ENCODE measurements at places on chromosomes 6 and 20.

DNA sequence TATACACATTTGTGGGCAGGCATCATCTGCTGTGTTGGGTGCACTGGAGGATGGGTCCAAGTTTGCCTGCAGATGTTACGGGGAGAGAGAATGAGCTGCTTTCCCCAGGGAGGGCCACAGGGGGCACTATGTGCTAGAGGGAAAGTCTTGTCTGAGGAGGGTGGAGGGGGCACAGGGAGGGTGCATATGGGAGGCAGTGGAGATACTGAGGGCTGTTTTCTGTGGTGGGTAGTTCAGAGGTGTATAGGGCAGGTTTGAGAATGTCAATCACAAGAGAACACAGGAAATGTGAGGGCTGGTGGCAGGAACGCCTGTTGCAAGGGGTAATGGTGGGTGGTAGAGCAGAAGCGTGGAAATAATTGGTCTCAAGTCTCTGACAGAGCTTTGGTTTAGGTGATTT lies 7.7 kb upstream of the PTPRA start:
- DNase-seq: no peak

DNA sequence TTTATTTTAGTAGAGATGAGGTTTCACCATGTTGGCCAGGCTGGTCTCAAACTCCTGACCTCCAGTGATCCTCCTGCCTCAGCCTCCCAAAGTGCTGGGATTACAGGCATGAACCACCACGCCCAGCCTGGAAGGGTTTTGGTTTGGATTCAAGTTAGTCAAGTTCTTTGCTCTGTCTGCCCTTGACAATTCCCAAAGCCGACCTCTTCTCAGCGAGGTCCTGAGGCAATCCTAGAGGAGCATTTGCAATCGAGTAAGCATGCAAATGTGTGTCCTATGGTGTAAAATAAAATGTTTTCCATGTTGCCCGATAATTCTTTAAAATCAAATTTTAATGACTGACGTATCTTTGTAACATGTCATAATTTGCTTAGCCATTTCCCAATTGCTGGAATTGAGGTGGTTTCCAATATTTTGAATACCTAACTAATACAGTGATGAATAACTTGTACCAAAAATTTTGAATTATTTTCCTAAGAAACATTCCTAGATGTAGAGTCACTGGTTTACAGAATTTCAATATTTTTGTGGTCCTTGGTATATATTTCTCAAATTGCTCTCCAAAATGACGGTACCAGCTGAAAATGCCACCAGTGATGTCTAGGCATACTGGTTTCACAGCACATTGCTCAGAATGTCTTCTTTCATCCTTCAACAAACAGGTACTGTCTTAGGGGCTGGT lies 38.7 kb downstream of the GTF2H5 start:
- DNase-seq: no peak

DNA sequence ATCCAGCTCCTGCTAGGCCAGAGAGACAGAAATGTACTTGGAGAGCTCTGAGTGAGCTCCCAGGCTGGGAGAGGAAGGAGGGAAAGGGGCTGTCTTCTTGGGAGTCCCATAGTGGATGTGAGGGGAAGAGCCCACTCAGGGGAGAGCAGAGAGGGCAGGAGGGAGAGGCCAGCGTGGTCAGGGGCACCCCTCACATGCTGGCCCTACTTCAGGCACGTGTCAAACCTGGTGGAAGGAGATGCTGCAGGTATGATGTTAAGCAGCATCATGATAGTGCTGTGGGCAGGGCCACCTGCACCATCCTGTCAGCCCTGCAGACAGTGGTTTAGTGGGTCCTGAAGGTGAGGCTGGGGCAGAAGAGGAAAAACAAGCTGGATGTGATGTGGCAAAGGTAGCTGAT lies 265.4 kb upstream of the RNF24 start:
- no peak for DNase-seq

DNA sequence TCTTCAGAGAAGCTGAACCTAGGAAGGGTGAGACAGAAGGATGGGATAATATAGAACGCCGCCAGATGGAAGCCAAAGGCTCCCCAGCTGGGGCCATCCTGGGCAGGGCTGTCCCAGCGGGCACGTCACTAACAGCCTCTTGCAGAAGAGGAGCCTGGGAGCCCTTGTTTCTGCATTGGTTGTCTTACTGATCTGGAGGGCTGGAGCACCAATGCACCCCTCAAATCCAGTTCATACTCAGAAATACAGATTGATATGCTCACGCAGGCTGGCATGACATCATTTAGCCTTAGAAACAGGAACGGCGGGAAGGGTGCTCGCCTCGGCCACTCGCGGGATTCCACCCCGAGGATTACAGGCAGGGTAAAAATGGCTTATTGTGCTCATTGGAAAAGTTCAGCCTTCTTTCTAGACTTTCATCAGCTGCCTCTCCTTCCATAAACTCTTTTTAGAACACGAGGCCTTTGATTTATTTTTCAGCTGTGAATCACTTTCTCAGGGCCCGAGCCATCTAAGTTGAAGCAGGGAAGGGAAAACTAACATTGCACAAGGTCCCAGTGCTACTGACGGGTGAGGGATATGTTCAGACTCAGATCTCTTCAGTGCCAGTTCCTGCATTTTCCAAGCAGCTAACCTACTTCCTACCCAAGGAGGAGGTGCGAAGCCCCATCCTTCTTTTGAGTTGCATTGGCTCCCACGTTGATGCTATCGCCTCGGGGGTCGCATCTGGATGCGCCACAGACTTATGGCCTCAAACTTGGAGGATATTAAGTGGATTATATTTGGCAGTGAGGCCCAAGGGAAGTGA lies 82.3 kb downstream of the GMPR start:
- peak; percentile 87 for DNase-seq

- no peak for DNase-seq
Observed at GRCh38 chr6:108637963-108638362, 77.2 kb downstream of the FOXO3 start.

DNA sequence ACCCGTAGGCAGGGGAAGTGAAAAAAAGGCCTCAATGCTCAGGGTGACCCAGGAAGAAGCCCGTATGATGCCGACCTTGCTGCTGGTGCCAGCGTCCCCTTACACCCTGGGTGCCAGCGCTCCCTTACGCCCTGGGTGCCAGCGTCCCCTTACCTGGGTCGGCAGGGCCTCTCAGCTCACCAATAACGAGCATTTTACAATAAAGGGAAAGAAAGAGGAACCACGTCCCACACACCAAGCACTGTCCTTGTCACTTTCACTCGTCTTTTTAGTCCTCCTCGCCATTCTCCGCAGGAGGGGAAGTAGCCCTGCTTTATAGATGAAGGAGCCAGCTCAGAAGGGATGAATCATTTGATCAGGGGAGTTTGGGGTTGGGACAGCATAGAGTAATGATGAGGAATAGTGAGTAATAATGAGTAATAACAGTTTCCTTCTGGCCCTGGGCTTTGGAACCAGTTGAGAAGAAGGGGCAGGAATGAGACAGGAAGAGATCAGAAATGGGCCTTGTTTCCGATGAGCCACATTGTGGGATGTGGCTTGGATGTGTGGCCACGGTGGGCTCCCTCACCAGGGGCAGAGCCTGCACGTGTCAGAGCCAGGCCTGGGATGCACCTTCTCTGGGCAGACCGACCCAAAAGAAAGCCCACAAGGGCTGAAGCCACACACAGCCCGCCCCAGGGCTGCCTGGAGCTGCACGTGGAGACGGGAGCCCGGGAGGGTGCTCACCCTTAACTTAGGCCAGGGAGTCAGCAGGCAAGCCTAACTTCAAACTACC lies 75.7 kb downstream of the SYNJ2 start:
- DNase-seq: no peak

GRCh38 chr6:118122801-118123200 lies 215.7 kb downstream of the SLC35F1 start:
- DNase-seq: no peak

DNA sequence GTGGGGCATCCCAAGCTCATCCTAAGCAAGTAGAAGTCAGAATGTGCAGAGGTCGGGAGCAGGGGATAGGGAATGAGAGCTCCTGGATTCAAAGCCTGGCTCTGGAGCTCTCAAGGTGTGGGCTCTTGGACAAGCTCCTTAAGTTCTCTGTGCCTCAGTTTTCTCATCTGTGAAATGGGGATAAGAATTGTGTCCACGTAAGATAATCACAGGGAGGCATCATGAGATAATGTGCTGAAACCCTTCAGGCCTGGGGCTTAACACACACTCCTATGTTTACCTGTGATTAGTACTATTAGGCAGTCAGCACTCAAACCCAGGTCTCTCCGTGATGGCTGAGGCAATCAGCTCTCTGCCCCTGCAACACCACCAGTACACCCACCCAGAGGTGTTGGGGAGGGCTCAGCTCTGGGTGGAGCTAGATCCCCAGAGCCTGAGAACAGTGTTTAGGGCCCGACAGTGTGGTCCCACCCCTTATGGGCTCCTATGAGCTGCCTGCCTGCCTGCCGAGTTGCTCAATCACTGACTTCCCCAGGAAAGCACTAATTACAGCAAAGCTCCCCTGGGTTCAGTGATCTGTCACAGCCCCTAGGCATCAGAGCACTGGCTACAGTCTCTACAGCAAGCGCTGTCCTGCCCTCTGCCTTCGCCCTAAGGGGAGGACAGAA lies 6.3 kb upstream of the SIRPA start:
- peak; percentile 8 for DNase-seq

All from NCI-H1694 treated with DMSO at 0.1 percent for 48 hours (cell line).